Stimulated activated CD4-positive, alpha-beta T cell treated with anti-CD3 and anti-CD28 coated beads, Interleukin-1b, Interleukin-23, amount 100 ng/mL, for 1 hour (primary cell): ENCODE measurements at places on chromosomes 12 and 14.
A peak's percentile ranks its signal among the peaks of the same experiment; 100 is the strongest.

GRCh38 chr14:86999036-86999435, 993.9 kb downstream of the GALC start:
- DNase-seq: no peak

DNA sequence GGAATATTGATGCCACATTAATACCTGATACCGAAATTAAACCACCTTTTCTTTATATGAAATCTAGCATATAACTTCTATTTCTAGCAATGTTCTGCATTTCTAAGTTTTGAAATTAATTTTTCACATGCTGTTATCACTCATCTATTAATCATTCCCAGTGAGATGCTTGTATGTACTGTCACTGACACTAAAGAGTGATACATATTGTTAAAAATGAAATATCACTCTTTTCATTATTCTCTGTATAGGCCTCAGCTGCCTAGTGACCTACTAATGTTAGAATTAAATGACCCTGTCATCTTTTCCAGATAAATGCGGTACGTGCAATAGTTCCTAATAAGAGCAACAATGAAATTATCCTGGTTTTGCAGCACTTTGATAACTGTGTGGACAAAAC, 49.7 kb upstream of the KCNH3 start:
- no peak for DNase-seq

- peak; percentile 75 for DNase-seq
These were observed 1.7 kb upstream of the CCND2 start for GRCh38 chr12:4271717-4272423.

DNA sequence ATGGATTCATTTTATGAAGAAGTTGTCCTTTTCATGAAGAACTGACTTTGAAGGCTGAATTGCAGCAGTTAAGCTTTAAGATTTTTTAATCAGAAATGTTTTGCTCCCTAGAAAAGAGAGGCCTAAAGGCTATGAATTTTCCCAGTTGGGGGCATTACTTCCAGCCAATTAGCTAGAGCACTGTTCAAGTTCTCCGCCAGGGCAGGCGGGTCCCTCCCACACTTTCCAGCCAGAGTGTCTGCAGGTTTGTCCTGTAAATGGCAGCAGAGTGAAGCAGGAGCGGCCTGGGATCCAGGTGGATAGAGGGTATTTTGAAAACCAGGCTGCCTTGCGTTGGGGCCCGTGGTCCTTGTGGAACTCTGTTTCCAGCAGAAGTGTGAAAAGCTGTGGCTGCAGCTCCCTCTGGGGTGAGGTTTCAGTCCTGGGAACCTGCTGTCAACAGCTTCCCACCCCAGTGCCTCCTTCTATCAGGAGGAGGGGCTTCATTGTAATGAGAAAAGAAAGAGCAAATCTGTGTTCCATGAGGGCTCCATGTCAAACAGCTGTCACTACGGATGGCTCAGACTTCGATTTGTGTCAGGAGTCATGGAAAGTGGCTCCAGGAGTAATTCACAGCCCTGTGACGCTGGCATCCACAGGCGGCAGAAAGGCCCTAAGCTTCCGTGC, 210.7 kb upstream of the TMEM132C start:
- no peak for DNase-seq

GRCh38 chr14:79196216-79196615, 1015.1 kb downstream of the DIO2 start:
- no peak for DNase-seq

DNA sequence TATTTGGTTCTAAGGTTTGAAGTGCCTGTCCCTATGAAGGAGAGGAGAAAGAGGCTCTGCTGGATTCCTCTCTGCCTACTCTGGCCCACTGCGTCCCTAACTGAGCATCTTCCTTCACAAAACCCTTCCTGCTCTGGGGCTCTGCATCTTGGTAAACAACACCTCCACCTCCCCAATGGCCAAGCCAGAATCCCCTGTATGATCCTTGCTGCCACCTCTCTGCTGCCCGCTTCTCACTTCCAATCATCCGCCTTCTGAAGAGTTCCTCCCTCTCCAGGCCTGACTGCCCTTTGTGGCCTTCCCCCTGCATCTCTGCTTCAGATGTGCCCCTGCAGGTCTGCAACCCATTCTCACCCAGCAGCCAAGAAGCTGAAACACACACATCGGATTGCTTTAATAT, 110.6 kb upstream of the RPH3A start:
- DNase-seq: no peak

- no peak for DNase-seq
These were observed 18.9 kb downstream of the DYRK2 start for GRCh38 chr12:67667276-67668073.

GRCh38 chr14:101174522-101174838, 271.0 kb upstream of the RTL1 start:
- no peak for DNase-seq

DNA sequence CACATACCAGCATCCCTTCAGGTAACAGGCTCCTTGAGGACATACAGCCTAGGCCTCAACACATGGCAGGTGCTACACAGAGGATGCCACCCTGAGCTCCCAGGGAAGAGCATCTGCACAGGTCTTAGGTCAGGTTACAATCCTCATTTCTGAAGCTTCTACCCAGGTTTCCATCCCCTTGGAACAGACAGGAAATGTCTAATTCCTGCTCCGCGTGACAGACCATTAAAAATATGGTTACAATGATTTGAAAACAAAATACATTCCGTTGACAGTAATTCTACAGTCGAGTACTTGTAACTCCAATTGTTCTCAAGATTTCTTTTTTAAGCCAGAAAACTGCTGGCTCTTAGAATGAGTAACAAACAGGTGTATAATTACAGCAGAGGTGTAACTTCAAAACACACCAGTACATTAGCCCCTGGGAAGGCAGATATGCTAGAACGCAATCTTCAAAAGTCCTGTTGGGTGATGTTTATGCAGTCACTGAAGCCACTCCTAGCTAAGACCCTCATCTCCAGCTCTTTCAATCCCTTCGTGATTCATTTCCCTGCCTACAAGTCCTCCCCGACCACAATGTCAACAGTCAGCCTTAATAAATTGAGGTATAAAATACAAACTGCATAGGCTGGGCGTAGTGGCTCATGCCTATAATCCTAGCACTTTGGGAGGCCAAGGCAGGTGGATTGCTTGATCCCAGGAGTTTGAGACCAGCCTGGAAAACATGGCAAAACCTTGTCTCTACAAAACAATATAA, 11.6 kb downstream of the SETD3 start:
- DNase-seq: no peak
